ENCODE measurements at places on chromosomes 1 and 21.
A peak's percentile ranks its signal among the peaks of the same experiment; 100 is the strongest.

DNA sequence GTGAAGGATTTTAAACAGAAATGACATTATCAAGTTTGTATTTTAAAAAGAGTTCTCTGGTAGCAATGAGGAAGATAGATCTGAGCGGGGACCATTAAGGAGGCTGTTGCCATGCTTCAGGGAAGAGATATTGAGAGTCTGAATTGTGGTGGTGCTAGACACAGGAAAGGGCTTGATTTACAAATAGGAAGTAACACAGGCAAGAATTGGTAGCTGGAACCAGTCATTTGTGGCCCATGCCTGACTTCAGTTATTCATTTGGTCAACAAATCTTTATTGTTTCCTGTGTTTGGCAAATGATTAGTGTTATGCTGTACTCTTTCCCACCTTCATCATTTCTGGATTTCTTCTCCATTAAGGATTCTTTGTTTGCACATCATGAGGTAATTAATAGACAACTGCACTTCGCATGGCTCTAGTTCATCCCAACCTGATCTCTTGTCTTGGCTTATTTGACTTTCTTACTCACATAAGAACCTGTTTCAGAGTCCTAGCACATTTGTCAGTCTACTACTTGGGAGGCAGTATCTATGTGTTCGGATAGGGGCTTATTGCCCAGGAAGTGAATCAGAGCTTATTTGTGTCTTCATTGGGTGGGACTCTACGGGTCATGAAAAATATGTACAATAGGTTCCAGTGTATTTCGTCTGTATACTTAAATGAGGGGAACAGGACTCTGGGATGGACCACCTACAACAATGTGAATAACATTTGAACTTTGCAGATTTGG is 32.3 kb downstream of the EEIG2 start:
- no peak for DNase-seq

GRCh38 chr1:33337441-33337840 is 16.5 kb upstream of the A3GALT2 start:
- no peak for DNase-seq

- no peak for DNase-seq
Measured at GRCh38 chr1:20499105-20499504, 8.8 kb downstream of the MUL1 start.

DNA sequence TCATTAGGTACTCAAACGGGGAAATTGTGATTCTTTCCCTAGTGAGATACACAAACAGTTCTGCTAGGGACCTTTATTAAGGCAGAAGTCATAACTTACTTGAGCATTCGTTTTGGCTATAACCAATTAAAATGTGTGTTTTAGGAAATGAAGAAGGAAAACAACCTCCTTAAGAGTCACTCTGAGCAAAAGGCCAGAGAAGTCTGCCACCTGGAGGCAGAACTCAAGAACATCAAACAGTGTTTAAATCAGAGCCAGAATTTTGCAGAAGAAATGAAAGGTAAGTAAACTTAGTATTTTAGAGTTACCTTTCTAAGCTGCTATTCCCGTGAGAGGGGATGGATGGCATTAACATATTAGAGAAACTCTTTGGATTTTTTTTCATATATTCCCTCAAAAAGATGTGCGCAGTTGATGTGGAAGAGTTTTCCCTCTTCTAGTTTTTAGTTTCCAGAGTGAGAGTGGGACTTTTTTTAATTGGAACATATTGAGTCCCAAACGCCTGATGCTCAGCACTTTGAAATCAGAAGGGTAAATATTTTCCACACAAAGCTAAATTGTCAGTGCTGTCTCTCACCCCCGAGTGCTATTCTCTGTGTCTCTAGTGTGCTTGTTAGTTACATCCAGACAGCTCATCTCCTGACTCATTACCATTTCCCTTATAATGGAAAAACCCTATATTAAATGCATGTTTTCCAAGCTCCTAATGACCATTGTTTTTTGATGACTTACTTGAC is 34.9 kb downstream of the CENPF start:
- peak; percentile 50 for DNase-seq

- no peak for DNase-seq
Measured at GRCh38 chr21:41365377-41366107, 3.7 kb downstream of the MX2 start.

DNA sequence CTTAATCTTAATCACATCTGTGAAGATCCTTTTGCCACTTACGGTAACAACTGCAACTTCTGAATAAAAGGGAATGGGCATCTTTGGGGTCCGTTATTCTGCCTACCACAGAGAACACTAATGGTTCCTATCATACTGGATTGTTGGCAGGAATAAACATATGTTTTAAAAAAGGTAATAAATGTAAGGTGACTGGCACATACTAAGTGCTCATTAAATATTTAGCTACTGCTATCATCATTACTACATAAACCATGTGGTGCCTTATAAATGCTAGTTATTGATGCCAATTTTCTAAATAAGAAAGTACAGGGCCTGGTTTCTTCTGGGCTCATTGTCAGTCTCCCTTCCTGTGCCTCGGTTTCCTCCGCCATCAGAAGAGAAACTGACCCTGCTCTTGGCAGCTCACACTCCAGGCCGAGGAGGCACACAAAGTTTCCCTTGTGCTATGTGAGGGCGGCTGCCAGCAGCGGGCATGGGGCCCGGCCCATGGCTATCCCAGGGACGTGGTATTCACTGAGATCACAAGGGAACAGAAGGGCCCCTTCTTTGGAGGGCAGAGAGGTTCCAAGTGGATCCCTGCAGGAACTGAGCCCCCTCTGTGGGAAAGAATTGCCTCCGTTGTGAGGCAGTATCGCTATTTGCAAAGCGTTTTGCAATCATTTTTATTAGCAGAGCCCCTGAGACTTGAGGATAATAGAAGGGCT is 26.2 kb downstream of the NAV1 start:
- DNase-seq = no peak

- DNase-seq = no peak
Measured at GRCh38 chr1:33410091-33410701, 20.7 kb downstream of the PHC2 start.

GRCh38 chr1:96772972-96773371 is 51.4 kb downstream of the PTBP2 start:
- no peak for DNase-seq

DNA sequence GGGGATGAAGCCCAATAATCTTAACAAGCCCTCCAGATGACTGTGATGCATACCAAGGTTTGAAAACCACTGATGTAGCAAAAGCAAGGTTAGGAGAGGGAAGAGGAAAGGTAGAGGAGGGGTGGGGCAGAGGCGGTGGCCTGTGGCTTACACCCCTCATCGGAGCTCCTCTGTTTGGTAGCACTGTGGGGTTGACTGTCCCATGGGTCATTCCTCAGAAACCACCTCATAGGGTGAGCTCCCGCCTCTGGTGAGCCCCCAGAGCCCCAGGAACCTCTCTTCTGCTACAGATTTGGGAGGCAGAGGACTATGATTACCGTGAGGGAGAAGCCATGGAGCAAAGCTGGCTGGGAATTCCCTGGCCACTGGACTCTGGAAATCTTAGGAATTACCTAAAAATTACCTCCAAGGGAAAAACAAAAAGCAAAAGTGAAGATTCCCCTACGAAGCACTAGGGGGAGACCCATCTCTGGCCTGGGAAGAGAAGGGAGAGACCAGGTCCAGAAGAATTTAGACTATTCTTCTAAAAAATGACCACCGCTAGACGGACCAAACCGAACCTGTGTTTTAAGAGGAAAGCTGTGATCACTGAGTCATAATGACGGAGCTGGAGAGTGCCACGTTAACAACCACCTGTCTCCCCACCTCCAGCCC is 1.5 kb upstream of the RASSF5 start:
- DNase-seq = no peak

DNA sequence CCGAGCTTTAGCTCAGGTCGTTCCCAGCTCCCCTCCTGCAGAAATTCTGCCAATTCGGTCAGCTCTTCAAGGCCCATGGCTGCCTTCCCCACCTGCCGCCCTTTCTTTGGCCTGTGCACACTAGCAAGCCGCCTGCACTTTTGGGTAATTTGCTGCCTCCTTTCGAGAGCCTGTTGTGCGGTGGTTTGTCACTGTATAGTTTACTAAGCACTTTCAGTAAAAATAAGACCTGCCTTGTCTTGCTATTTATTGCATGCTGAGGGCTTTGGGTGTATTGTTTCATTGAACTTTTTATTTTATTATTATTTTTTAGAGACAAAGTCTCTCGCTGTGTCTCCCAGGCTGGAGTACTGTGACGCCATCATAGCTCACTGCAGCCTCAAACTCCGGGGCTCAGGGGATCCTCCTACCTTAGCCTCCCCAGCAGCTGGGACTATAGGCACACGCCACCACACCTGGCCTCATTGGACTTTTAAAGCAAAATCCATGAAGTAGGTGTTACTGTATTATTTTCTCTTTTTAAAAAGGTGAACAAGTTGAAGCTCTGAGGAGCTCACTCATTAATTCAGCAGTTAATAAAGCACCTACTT is 1.1 kb upstream of the FABP3 start:
- DNase-seq = no peak

DNA sequence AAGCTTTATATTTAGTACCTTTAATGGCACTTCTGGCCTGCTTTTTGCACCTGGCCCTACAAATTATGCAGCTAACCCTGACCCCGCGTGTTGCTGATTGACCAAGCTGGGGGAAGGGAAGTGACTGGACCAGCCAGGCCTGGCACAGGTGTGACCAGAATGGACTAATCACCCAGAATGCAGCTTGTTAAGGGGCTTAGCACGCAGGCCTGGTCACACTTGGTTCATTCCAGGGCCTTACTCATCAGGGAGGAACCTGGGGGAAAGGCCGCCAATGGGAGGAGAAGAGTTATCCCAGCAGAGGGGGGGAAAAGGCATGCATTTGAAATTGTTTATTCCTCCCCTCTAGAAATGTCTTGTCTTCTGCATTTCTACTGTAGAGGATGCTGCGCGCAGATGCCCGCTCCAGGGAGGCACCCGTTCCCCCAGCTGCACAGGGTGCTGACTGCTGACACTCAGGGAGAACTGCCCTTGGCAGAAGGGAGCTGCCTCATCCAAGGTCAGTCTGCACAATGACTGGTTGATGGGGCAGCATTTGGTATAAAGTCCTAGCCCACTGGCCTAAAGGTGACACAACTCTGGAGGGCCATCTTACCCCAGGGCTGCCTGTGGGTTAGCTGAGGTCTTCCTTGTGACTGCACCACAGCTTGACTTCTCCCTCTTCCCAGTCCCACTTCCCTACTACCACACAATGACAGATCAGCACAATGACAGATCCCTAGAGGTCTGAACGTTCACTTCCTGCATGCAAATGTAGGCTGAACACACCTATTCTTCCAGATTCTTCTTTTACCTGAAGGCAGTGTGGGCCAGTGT is 29.0 kb downstream of the DHCR24 start:
- no peak for DNase-seq

- DNase-seq = peak; percentile 49
Measured at GRCh38 chr1:177505905-177506590, 335.3 kb downstream of the BRINP2 start.

- DNase-seq = no peak
Measured at GRCh38 chr21:32329776-32330175, 31.1 kb downstream of the MRAP start.

DNA sequence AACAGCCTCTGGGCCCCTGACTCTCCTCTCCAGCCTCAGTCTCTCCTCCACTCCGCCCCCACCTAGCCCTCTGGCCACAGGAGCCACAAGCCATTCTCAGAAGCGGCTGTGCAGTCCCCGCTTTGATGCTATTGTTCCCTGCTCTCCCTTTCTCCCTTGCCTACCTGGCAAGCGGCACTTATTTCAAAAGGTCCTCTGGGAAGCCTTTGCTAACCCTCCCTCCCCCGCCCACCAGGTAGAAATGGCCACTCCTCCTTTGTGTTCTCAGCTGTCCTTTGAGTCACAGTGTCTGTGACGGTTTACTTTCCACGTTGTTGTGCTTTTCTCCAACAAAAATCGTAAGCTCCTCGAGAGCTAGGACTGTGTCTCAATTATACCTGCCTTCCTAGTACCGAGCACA is 338.4 kb upstream of the PROX1 start:
- DNase-seq = no peak

DNA sequence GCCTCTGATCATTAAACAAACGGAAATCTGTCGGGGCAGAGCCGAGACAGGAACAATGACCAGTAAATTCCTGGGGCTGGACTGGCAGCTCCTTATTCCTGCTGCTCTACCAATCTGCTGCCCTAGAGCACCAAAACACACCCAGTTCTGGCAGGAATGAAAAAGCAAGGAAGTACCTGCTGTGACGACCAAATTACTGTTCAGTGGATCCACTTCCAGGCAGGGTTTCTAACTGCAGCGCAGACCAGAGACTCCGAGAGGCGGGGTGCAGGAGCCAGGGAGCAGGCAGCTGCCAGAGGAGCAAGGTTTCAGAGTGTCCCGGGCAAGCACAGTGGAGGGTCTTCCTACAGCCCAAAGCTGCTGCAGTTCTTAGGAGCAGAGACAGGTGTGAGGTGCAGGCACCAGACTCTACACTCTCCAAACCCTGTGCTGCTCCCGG is 32.4 kb downstream of the KANK4 start:
- DNase-seq = no peak

- DNase-seq = no peak
Measured at GRCh38 chr1:65606426-65606825, 186.0 kb downstream of the LEPR start.

DNA sequence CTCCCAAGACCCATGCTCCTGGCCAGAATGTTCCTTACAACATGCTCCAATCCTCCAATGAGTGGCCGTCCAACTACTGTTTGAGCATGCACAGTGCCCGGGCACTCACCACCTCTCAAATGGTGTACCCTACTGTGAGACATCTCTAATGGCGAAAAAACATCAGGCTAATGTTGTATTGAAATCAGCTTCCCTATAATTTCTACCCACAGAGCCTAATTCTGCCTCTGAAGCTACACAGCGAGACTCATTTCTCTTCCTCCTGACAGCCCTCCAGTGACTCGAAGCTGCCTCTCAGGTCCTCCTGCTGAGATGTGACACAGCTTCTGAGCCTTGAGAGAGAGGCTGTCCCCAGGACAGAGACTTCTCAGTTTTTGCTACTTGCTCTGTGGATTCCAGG is 130.7 kb downstream of the FAM78B start:
- no peak for DNase-seq

- no peak for DNase-seq
Measured at GRCh38 chr1:153519242-153519641, 16.5 kb downstream of the S100A6 start.
